ENCODE measurements at places on chromosomes 16 and 17.

DNA sequence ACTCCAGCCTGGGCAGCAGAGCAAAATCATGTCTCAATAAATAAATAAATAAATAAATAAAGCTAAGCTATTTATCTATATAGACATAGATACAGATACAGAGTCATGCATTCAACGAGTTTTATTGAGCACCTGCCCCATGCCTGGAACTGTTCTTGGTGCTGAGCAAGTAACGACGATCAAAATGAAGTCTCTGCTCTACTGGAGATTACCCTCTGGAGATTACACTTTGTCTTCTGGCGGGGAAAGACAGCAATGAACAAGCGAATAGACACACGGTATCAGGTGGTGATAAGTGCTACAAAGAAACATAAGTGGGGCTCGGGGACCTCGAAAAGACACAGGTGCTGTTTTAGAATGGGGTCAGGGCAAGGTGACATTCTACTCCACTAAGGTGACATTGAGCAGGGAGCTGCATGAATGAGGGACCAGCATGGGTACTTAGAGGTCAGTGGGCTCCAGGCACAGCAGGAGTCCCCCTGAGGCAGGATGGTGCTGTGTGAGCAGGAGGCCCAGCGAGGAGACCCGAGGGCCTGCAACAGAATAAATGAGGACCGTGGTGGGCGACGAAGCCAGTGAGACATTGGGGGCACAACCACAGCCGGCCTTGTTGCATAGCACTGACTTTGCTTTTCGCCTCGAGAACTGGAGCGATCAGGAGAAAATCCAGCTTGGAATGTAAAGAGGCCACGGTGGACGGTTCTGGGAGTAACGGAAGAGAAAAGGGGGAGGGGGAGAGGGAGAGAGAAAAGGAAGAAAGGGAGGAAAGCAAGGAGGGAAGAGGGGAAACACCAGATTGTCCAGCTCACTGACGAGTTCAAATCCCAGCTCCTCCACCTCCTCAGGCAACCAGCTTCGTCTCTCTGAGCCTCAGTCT is 42.4 kb upstream of the MEAK7 start:
- DNase-seq: no peak

DNA sequence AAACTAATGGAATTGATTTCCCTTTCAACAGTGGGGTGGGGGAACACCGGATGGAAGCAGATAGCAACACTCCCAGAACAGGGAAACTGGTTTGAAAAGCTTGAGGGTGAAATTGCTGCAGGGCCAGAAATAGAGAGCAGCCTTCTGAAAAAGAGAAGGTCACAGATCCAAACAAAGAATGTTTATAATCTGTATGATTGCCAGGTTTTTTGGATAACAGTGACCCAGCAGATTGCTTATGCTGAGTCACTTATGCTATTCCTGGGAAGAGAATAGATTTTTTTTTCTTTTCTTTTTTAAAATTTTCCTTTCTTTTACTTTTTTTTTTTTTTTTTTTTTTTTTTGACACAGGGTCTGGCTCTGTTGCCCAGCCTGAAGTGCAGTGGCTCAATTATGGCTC is 641.3 kb downstream of the KCNJ2 start:
- DNase-seq: peak; percentile 5

- peak; percentile 40 for DNase-seq
Observed at GRCh38 chr17:17947309-17947708, 24.9 kb downstream of the TOM1L2 start.

- DNase-seq: no peak
Observed at GRCh38 chr16:52597772-52598483, 51.0 kb upstream of the TOX3 start.

DNA sequence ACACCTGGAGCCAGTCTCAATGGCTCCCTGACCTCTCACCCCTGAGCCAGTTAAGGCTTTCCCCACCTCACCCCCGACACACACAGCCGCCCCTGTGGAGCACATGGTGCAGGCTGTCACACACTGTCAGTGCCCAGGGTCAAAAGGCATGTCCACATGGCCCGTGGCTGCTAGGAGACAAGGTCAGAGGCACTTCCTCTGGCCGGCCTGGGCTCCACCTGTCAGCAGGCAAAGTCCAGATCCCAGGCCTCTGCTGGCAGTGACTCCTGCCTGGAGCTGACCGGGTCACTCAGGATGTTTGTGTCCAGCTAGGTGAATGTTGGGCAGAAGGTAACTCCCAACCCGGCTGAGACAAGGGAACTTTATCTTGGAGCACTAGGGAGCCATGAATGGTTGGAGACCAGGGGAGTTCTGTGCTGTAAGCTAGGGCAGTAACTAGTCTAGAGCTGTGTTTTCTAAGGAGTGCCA is 6.0 kb downstream of the SREBF1 start:
- DNase-seq: no peak

GRCh38 chr17:69342896-69343644 is 16.1 kb upstream of the ABCA5 start:
- DNase-seq: no peak

DNA sequence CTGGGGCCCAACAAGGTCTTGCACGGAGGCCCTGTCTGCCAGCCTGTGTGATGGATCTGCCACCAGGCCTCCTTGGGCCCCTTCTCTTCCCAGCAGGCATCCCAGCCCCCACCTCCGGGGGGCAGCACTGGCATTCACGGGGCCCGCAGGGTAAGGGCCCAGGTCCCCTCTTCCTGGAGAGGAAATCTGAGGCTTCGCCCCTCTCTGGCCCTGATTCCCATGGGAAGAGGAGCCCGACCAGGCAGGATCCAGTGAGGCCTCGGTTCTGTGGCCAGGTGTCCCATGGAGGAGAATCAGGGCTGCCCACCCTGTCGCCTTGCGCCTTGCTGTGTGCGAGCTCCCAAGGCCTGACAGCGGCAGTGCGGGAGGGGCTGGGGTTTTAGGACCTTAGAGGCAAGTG is 48.4 kb downstream of the PDPK1 start:
- no peak for DNase-seq

GRCh38 chr17:42428141-42428944 is 5.3 kb upstream of the CAVIN1 start:
- DNase-seq: peak; percentile 99

DNA sequence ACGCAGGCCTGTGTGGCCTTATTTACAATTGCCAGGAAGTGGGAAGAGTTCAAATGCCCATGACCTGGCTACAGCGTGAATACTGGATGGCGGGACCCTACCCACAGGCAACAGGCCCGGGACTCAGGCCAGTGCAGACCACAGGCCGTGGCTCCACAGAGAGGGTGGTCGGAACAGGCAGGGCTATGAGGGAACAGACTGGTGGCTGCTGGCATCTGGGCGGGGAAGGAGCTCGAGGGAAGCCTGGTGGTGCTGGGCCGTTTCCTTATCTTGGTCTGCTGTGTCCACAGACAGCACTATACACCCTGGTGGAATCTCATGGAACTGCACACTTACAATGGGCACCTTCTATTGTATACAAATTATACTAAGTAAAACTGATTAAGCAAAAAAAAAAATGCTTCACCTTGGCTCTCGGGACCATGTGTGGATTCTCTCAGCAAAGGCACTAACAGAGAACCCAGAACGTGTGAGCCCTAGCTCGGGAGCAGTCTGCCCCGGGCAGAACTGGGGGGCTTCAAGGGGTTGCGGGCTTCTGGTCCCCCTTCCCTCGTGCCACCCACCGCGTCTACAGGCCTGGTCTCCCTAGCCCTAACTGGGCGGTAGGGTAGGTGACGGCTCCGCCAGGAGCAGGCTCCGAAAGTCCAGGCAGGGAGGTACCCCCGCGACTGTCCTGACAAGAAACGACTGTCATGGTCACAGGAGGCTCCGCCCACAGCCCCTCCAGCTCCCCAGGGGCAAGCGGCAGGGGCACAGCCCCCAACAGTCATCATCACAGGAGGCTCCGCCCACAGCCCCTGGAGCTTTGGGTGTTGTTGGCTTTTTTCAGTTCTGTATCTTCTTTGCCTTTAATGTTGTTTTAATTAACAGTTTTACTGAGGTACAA is 21.8 kb downstream of the CEP131 start:
- peak; percentile 68 for DNase-seq

- DNase-seq: peak; percentile 95
Observed at GRCh38 chr17:44820631-44821212, 9.4 kb downstream of the GJC1 start.

- DNase-seq: peak; percentile 92
Observed at GRCh38 chr17:38557836-38558727, 47.7 kb downstream of the SRCIN1 start.

DNA sequence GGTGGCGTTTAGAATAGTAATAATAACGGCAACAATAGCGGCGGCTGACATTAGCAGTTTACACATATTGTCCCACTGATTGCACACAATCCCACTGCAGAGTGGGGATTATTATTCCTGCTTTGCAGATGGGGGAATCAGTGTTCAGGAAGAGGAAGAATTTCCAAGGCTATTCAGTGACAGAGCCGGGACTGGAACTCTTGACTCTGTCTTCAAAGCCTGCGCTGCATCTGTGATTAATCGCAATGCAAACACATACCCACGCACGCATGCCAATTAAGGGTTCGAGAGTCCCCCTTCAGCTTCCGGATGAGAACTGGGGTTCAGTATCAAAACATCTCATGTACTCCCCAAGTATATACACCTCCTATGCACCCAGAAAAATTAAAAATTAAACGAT is 29.2 kb downstream of the TMEM186 start:
- DNase-seq: no peak

DNA sequence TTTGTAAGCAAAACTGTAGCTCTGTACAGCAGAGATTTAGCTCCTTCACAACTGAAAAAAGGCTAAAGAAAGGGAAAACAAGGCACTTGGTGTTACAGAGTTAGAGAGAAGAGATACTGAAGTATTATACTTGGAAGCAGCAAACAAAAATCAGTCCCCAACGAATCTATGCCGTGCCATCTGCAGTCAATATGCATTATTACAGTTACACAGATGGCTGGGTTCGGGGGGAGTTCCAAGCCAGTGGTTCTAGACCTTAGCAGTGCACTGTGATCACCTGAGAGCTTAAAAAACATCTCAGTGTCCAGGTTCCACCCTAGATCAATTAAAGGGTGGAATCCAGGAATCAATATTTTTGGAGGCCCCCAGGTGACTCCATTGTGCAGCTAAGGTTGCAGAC is 489.9 kb downstream of the SHISA9 start:
- DNase-seq: no peak

GRCh38 chr17:34452769-34453168 is 89.7 kb upstream of the CCL1 start:
- peak; percentile 3 for DNase-seq

- DNase-seq: no peak
Observed at GRCh38 chr16:1908184-1908583, 10.0 kb downstream of the HS3ST6 start.

GRCh38 chr16:23554536-23554935 is 2.6 kb downstream of the EARS2 start:
- no peak for DNase-seq

- peak; percentile 77 for DNase-seq
Observed at GRCh38 chr16:90019543-90020259, 445 bp upstream of the DBNDD1 start.

- no peak for DNase-seq
Observed at GRCh38 chr17:64171041-64171440, 41.1 kb upstream of the ERN1 start.

DNA sequence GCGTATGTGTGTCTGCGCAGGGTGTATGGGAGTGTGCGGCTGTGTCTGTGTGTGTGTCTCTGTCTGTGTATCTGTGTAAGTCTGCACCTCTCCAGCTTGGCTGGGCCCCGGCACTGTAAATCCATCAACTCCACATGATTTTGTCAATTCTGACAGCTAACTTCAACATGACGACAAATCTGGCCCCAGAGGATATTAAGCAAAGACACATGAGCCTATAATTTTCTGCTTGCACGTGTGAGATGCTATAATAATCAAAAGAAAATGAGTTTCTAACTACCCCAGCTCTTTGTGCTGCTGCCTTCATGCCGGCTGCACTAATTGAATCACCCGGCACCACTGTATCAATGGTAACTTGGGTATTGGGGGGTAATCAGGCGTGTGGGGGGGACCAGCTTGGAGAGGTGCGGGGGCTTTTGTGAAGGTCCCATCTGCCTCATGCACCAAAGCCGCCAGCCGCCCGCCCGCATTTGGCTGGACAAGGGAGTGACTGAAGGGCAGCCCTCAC is 57.6 kb upstream of the LHX1 start:
- no peak for DNase-seq

- DNase-seq: peak; percentile 46
Observed at GRCh38 chr17:63911657-63912100, 621 bp upstream of the CSHL1 start.

- DNase-seq: no peak
Observed at GRCh38 chr16:879986-880385, 79.5 kb upstream of the GNG13 start.

GRCh38 chr17:12983991-12984884 is 33.6 kb downstream of the ELAC2 start:
- peak; percentile 68 for DNase-seq

- DNase-seq: no peak
Observed at GRCh38 chr17:4433515-4434031, at the start of gene SPNS3. Gene SPNS3, plus strand, starts transcription at chr17:4433940. Its CDS starts 28 bp downstream, at chr17:4433968.

GRCh38 chr17:9177212-9177611 is 155.9 kb downstream of the NTN1 start:
- no peak for DNase-seq

DNA sequence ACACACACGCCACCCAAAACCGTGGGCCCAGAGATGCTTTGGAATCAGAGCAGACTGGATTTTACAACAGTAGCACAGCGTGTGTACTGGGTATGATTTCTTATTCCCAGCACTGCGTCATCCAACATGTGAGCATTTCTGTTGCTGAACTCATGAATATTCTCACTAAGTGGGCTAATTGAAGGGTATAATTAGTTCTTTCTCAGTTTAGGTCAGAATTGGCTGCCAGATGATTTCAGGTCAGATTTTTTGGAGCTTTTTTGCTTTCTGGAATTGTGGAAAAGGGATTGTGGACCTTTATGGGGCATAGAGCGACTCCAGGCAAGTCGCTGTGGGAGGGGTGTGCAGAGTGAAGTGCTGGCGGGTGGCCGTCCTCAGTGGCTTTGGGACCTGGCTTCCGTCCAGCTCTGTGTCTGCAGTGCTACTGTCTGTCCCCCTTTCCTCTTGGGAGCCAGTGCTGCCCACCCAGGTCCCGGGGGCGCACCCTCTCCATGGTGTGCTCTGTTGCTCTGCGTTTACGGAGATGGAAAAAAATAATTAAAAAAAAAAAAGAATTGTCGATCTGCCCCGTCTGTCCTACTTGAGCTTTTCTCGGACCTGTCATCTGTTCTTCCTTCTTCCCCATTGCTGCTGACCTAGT is 25.0 kb downstream of the FOXK2 start:
- DNase-seq: no peak

DNA sequence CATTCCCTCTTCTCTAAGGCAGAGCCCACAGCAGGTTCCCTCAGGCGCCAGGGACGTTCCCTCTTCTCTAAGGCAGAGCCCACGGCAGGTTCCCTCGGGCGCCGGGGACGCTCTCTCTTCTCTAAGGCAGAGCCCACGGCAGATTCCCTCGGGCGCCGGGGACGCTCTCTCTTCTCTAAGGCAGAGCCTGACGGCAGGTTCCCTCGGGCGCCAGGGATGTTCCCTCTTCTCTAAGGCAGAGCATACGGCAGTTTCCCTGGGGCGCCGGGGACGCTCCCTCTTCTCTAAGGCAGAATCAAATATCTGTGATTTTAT is 24.3 kb downstream of the ACSF3 start:
- no peak for DNase-seq

DNA sequence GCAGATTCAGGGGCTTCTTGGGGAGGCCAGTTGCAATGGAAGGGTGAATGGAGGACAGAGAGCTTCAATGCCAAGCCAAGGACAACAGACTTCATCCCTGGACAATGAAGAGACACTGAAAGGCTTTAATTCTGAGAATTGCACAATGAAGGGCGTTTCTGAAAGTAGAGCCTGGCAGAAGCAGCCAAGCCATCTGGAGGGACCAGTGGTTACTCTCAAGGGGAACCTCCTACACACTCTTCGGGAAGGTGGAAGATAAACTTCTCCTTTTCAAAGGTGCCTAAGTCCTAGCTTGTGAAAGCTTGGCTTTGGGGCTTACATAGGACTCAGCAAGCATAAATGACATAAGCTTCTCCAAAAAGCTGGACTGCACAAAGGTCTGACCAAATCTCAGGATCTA is 6.2 kb upstream of the CES1 start:
- DNase-seq: no peak

All from EH (cell line).